ENCODE measurements at places on chromosomes 16 and 17.

- DNase-seq: peak; percentile 68
Observed at GRCh38 chr17:50426814-50427787, 1.1 kb downstream of the ACSF2 start.

DNA sequence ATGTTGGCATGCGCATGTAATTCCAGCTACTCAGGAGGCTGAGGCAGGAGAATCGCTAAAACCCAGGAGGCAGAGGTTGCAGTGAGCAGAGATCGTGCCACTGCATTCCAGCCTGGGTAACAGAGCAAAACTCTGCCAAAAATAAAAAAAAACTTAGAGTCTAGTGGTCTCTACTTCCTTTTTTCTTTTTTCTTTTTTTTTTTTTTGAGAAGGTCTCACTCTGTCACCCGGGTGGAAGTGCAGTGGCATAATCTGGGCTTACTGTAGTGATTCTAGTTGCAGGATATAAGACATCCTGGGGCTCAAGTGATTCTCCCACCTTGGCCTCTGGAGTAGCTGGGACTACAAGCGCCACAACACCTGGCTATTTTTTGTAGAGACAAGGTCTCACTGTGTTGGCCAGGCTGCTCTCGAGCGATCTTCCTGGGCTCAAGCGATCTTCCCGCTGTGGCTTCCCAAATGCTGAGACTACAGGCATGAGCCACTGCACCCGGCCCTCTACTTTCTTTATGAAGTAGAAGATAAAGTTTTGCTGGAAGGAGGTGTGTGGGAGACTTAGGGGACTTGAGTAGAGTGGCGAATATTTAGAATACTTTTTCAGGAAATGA lies 47.9 kb upstream of the TAOK1 start:
- no peak for DNase-seq

- no peak for DNase-seq
Observed at GRCh38 chr16:3038896-3039295, 2.2 kb upstream of the BICDL2 start.

- no peak for DNase-seq
Observed at GRCh38 chr16:20612551-20613480, 36.6 kb upstream of the ACSM2B start.

DNA sequence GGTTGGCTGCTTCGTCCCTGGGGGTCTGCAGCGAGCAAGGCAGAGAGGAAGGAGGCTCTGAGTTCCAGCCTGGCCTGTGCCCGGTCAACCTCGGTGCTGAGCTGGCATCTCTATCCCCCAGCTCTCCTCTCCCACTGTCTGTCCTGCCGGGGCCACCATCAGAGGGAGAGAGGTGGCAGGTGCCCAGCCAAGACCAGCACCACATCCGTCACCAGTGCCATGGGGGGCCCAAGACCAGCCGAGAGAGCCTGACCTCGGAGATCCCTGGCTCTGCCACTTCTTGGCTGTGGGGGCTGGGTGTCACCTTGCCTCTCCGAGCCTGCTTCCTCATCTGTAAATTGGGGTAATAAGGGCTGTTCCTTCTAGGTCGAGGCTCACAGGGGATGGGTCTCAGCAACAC lies 560 bp upstream of the P2RX1 start:
- DNase-seq: no peak

DNA sequence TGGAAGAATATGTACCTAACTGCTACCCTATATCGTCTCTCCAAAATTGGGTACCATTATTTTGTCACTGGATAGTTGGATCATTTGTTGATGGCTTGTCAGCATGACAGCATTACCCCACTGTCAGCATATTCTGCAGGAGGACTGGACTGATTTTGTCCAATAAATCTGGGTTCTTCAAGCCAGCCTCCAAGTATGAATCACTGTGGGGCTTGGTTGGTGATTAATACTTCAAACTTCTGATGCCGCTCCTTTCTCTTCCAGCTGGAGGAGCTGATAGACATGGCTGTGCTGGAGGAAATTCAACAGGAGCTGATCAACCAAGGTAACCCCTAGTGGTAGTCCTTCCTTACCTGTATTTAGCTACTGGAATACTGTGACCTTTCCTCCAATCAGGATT lies 2.5 kb downstream of the RPAIN start:
- no peak for DNase-seq

DNA sequence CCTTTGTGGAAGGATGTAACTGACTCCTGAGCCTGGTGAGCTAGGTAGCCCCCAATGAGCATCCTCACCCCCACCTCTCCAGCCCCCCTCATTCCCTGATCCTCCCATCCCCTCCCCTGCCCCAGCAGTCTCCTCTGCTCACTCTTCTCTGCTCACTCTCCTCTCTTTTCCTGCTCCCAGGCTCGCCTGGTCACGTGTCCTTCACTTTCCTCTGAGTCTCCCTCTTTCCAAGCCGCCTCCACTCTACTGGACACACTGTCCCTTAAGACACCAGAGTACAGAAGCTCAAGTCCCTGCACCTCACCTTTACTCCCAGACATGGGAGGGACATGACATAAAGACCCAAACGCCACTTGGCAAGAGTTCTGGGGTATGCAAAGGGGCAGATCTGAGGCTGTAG lies 76.3 kb upstream of the RBL2 start:
- DNase-seq: no peak

GRCh38 chr17:81910840-81911276 lies 341 bp downstream of the PCYT2 start:
- DNase-seq: no peak

GRCh38 chr17:17766077-17766743 lies 70.6 kb downstream of the SREBF1 start:
- no peak for DNase-seq

DNA sequence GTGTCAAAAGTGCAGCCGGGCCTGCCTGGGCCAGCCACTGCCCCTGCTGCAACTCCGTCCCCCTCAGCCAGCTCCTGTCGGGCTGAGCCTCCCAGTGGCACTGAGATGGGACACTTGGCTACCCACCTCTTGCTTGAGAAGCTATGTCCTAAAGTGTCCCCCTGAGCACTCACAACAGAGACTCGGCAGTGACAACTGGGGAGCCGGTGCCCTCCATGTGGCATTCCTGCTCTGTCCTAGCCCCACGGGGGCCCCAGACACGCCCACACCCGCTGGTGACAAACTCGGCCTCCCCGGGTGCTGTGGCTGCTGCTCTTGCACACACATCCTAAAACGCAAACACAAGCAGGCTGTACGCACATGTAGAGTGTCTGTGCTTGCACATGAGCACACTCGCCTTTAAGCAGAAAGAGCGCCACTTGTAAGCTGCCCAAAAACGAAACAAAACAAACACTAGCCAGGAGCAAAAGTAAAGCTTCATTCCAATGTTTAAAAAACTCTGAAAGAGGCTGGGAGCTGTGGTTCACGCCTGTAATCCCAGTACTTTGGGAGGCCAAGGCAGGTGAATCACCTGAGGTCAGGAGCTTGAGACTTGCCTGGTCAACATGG lies 253.9 kb downstream of the RBFOX3 start:
- no peak for DNase-seq

- DNase-seq: peak; percentile 55
Observed at GRCh38 chr17:50511058-50511457, 2.8 kb downstream of the MYCBPAP start.

DNA sequence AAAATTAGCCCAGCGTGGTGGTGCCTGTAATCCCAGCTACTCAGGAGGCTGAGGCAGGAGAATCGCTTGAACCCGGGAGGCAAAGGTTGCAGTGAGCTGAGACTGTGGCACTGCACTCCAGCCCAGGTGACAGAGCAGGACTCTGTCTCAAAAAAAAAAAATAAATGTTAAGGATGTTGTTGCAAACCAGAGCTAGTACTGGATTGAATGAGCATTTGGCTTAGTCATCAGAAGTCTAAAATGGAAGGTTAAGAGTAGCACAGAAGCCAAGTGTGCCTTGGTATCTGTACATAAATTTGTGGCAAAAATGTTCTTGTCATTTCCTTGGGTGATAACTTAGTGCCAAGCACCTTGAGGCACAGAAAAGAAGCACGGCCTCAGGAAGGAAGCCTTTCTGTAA lies 50.6 kb upstream of the MED9 start:
- no peak for DNase-seq

GRCh38 chr17:21299981-21300600 lies 15.6 kb downstream of the MAP2K3 start:
- no peak for DNase-seq

- peak; percentile 93 for DNase-seq
Observed at GRCh38 chr16:3364774-3365427, 9.2 kb downstream of the OR2C1 start.

DNA sequence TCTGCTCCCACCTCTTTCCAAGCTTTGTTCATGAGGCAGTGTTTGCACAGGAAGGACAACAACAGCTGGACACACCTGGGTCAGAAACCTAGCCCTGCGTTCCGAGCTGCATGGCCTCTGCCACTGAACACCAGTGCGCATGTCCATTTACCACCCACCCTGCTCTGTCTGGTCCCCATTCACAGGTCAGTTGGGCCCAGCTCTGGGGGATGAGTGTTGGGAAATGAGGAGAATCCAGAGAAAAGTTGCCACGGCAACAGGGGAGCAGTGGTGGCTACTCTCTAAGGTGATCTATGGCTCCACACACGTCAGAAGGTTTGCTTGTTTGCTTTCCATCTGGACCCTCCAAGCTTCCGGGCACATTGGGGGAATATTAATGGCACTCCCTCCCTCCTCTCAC lies 70.4 kb upstream of the ASIC2 start:
- no peak for DNase-seq

DNA sequence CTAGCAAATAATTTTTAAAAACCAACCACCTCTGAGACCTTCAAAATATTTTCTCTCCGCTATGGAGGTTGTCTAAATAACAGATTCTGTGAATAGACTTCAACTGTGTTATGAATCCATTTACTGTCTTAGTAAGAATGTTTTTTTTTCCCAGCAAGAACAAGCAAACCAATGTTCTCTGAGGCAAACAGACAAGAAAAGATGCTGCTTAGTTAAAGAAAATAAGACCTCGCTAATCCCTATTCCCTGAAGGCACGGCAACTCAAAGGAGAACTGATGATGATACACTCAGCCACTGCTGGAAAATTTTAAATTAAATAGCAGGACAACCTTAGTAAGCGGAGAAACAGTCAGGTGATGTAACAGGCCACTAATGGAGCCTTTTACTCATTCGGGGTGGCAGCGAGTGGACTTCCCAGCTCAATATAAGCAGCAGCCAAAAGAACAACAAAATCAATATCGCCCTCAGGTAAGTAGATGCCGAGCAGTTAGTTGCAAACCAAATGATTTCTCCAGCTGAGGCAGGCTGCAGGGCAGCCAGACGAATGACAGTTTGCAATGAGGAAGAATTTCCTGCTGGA lies 81.8 kb downstream of the CPPED1 start:
- DNase-seq: no peak

DNA sequence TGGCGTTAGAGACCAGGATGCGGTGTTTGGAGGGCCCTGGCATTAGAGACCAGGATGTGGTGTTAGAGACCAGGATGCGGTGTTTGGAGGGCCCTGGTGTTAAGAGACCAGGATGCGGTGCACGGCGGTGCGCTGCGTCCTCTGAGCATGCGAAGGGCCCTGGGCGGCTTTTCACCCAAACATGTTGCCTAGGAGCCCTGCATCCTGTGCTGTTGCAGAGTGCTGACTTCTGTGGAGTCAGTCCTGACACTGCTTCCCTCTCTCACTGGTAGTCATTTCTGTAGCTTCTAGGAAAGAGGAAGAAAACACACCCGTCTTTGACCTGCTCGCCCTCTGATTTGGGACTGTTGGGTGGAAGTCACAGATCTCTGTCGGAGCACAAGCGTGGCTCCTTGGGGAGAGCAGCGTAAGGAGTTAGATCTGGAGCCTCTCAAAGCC lies 141.2 kb downstream of the LAT start:
- no peak for DNase-seq

GRCh38 chr17:48429638-48430586 lies at the start of gene SKAP1:
SKAP1 (minus strand) TSS chr17:48430214.
- peak; percentile 38 for DNase-seq

GRCh38 chr17:61579961-61580360 lies 11.1 kb downstream of the NACA2 start:
- DNase-seq: peak; percentile 36

DNA sequence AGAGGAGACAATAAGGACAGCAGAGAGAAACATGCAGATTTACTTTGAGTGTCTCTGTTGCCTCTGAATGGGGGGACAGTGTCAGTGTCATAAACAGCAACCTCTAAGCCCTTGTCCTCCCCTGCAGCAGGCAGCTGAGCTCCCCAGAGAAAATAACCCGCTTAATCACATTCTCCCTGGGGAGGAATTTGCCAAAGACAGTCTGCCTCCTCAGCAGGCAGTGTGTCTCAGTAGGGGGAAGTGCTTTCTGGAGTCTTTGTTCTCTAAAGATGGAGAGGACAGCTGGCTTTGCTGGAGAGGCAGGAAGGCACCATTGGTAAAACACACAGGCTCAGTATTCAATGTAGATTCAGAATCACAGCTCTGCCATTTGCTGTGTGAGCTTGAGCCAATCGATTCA lies 16.1 kb downstream of the TEKT5 start:
- no peak for DNase-seq

GRCh38 chr16:49936791-49937190 lies 80.9 kb upstream of the ZNF423 start:
- DNase-seq: no peak

GRCh38 chr17:72173499-72174116 lies 52.8 kb downstream of the SOX9 start:
- DNase-seq: no peak

DNA sequence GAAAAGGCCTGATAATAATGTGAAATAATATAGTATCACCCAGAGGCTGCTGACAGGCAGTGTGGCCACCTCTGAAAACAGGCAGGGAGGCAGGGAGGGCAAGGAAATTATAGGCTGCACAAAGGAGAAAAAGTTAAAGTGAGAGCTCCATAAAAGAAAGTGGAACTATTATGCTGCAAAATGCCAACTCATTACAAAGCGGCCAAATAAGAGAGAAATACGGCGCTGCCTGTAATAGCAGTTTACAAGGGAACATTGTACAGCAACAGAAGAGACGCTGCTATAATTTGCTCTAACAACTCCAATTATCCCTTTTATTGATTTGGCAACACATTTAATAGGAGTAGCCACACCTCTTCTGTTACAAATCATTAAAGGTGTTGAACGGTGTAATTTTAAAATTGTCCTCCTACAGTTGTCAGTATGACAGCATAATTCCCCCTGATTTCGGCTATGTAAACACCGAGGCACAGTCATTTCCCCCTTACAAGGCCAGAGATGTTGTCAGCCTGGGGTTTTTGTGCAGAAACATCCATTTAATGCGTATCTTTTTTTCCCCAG lies 120.3 kb downstream of the MRM1 start:
- no peak for DNase-seq

GRCh38 chr16:16045879-16046278 lies 96.5 kb downstream of the ABCC1 start:
- no peak for DNase-seq

All from MM.1S (cell line).